ENCODE measurements at places on chromosomes 13 and 19.

- DNase-seq = no peak
These were observed 4.3 kb upstream of the ZNF813 start for GRCh38 chr19:53463263-53463662.

- DNase-seq = no peak
These were observed 768.6 kb downstream of the UQCRFS1 start for GRCh38 chr19:28444362-28444761.

DNA sequence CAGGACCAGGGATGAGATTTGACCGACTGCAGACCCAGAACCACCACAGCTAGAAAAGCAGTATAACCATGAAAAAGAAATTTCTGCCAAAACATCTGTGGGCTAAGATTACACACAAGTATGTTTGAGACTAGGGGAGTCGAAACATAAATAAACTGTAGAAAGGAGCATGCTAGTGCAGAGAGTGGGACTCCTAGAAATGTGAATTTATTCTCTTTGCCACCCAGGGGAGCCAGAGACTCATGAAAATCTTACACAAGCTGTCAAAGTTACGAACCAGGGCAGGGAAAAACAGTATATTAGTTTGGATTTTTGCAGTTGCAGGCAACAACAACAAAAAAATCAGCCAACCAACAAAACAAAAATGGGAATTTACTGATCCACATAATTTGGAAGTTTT lies 12.3 kb upstream of the HSPH1 start:
- no peak for DNase-seq

- DNase-seq = no peak
These were observed 13.3 kb downstream of the CAPN12 start for GRCh38 chr19:38730731-38731589.

- DNase-seq = no peak
These were observed 10.2 kb downstream of the COLGALT1 start for GRCh38 chr19:17565611-17566010.

- peak; percentile 48 for DNase-seq
These were observed 10.8 kb downstream of the F2RL3 start for GRCh38 chr19:16899566-16900075.

DNA sequence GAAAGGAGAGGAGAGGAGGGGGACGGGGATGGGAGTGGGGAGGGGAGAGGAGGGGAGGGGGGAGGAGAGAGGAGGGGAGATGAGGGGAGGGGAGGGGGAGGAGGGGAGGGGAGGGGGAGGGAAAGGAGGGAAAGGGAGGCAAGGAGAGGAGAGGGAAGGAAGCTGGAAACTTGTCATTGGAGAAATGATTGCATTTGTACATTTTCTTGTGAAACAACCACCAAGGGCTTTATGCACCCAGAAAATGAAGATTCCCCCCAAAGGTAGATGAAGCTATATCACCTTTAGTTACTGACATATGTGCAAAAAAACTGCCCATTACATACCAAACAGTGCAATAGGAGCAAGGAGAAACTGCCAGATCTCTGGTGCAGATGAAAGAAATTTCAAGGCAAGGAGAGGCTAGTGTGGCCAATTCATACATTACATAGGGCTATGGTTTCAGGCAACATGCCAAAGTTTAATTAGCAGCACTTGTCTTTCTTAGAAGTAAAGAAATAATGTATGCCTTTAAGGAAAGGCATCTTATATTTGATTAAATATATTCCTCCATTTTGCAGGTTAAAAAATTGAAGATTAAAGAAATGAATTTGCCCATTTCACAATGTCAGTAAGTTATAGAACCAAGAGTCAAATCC lies 49.5 kb upstream of the STK24 start:
- DNase-seq = no peak

DNA sequence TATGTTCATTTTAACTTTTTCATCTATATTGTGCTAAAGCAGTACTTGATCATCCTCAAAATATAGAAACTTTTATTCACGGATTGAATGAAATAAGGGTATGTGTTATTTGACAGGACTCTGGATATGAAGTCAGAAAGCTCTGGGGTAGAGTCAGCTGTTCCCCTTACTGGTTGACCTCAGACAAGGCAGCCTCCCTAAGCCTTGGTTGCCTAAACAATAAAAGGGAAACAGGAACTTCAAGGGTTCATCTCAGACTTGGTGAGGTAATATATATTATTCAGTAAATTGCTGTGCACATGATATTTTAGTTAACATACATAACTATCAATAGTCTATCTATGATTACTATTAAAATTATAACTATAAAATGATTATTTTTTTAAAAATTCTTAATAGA lies 13.6 kb downstream of the POLR1D start:
- DNase-seq = no peak

GRCh38 chr13:25982907-25983306 lies 68.9 kb downstream of the SHISA2 start:
- DNase-seq = no peak

DNA sequence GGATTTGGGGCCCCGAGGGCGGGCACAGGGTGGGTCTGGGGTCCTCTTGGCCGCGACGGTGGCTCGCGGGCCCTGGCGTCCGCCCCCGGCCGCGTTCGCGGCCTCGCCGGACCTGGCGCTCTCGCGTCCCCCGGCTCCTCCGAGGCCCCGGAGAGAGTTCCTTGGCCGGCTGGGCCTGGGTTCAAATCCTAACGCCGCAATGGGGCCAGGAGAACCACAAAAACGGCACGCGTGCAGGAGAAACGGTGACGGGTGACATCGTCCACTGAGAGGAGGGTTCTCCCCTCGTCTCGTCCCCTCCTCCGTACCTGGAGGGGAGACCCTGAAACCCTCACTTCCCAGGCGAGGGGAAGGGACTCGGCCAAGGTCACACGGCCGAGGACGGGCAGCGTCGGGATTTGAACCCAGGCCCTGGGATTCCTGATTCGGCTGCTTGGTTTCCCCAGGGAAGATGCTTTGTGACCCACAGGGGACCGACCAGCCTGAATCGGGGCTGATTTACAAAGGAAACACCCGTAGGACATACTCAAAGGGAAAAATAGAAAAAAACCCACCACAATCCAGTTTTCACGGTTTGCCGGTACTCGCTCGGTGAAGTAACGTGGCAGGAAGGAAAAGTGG lies 624 bp downstream of the SAFB start:
- DNase-seq = no peak

- no peak for DNase-seq
These were observed 11.4 kb upstream of the IGFL1 start for GRCh38 chr19:46218160-46218559.

- DNase-seq = no peak
These were observed 143.4 kb downstream of the URI1 start for GRCh38 chr19:30085394-30085793.

DNA sequence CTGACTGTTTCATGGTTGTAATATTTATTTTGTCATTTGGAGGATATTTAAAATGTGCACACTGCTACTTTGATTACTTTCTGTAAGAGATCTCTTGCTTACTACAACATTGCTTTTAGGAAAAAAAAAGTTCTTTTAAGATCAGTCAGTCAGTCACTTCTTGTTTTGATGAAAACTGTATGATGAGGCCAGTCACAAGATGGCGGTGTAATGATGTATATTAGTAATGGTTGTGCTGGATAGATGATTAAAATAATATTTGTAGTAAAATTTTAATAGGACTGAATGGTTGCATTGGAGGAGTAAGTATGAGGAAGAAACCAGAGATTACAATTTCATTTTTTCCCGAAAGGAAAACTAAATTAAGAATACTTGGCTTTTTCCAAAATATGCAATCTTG lies 2411.1 kb downstream of the PCDH9 start:
- DNase-seq = no peak

GRCh38 chr19:6481541-6482342 lies at the start of gene DENND1C:
Gene DENND1C (minus strand): TSS chr19:6481787. CDS start chr19:6481695, 92 bp downstream.
- DNase-seq = no peak

DNA sequence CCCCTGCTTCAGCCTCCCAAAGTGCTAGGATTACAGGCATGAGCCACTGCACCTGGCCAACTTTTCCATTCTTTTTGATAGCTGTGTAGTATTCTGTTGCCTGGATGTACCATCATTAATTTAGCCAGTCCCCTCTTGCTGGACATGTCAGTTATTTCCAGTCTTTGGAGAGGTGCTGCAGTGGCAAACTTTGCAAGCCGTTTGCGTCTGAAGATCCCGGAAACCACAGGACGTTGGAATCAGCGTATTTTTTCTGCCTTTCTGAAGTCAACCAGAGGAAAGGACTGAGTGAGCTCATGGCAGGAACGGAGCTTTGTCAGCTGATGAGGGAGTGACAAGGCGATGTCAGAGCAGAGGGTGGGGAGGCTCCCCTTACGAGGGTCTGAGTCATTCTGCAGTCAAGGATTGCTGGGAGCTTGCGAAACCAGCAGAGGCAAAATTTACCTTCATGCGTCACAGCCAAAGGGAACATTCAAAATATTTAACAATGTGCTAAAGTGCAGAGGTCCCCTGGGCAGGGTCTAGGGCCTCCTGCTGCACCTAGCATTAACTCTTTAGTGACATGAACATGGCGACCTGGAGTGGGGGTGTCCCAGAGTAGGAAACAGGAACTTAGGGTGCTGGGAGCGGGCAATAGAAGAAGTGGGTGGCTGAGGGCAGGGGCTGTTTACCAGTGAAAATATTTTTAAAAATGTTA lies 5.6 kb downstream of the C5AR1 start:
- no peak for DNase-seq

DNA sequence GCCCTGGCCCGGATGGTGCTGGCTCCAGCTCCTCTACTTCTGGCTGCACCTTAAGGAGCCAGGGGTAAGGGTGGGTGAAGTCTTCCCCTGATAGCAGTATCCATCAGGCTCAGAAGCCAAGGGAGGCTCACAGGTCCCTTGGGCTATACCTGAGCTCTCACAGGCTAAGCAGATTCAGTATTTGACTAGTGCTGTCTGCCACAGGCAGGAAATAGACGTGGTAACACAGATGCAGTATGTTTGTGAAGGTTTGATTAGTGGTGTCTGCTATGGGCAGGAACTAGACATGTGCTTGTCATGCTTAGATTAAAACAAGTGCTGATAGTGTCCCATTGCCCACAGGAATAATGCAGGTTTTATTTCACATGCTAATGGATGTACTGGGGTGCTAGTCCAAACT lies 4.0 kb downstream of the SYT5 start:
- no peak for DNase-seq

DNA sequence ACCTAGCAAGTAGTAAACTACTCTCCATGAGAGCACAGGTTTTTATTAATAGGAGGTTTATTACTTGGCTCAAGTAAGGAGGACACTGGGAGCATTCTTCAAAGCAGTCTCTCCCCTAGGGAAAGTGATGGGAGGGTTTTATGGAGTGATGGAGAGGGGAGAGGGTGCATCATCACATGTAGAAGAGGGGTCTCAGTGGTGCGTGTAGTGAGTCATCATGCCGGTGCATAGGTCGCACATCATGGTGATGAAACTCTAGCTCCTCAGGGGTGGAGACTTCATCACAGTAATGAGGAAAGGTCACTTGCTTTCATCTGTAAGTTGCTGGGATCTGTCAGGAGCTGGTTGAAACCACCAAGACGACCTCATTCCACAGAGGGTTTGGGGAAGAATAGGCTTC lies 210.8 kb upstream of the UBL3 start:
- DNase-seq = no peak

DNA sequence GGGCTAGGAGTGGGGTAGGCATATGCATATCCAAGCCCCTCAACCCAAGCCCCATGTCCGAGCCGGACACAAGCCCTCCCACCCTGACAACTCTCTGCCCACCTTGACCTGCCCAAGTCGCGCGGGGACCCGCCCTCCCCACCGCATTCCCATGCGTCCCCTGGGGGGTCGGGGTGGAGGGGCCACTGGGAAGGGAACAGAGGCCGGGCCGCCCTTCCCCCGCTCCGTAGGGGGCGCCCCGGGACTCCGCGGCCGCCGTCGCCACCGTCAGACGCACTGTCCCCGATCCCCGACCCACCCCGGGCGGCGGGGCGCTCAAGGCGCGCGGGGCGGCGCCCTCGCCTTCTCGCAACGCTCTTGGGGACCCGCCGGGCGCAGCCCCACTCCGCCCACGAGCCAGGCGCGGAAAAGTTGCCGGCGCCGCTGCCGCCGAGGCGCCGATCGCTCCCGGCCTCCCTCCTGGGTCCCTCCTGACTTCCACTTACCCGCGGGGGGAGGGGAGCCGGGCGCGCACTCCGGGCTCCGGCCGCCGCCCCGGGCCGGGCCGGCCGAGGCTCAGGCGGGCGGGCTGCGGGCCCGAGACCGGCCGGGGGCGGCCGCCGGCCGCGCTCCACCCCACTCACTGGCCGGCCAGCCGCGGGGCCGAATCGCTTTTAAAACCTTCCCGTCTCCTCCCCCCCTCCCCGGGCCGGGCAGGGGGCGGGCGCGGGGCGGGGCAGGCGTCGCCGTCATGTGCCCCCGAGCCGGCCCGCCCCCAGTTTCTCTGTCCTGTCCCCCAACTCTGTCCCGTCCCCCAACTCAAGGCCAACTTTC lies 34.4 kb upstream of the NANOS3 start:
- DNase-seq = no peak

DNA sequence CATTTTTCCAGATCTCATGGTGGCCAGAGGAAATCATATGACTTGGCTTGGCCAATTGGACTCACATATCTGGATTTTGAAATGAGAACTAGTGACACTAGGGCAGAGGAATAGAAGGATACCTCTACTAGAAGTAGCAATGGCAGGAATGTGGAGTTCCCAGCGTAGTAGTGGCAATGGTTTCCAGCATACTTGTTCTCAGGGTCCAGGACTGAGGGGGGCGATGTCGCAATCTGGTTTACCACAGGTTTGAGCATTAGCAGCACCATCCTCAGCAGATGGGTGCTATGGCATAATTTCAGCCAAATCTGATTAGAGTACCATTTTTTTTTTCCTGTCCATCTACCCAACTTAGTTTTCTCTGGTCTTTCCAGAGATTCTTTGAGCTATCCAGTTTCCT lies 8.1 kb upstream of the SLITRK1 start:
- no peak for DNase-seq

- no peak for DNase-seq
These were observed 219.7 kb upstream of the SPRY2 start for GRCh38 chr13:80560609-80561008.

DNA sequence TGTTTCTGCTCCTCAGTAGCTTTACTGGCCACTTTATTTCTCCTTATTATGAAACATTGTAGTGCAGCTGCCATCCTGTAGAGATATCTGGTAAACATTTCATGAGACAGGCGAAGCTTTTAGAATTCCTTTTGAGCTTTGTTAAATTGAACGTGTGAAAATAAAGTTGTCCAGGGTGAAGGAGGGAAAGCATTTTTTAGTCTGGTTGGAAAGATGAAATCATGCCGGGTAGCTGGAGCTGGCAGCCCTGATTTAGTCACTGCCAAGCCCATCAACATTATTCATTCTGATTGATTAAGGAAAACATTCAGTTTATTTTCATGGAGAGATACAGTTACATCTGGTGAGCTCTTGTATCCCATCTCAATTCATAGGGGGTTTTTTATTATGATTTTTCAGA lies 326.2 kb upstream of the GPC6 start:
- DNase-seq = no peak

DNA sequence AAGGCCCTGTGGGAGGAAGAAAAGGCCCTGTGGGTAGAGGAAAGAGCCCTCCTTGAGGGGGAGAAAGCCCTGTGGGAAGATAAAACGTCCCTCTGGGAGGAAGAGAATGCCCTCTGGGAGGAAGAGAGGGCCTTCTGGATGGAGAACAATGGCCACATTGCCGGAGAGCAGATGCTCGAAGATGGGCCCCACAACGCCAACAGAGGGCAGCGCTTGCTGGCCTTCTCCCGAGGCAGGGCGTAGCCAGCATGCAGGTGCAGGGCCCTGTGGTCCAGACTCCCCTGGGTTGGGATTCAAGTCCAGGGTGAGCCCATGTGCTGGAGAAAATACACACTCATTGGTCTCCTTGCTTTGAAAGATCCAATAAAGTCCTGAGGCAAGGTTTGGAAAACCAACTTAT lies 4.1 kb downstream of the CCDC70 start:
- DNase-seq = no peak

- DNase-seq = no peak
These were observed 152.6 kb upstream of the KL start for GRCh38 chr13:32863596-32863995.

- peak; percentile 9 for DNase-seq
These were observed 102.6 kb upstream of the MYCBP2 start for GRCh38 chr13:77429320-77430142.

Data from GM18507 (cell line).